ENCODE measurements at places on chromosomes 12 and 14. TPM values are rescaled to one million over a fixed set of nuclear protein-coding genes. Genes with fewer than 3 reads are reported as not detected.
A peak's percentile ranks its signal among the peaks of the same experiment; 100 is the strongest.

- ATAC-seq, result no peak
Measured at GRCh38 chr14:99231850-99232713, 39.9 kb downstream of the BCL11B start.

DNA sequence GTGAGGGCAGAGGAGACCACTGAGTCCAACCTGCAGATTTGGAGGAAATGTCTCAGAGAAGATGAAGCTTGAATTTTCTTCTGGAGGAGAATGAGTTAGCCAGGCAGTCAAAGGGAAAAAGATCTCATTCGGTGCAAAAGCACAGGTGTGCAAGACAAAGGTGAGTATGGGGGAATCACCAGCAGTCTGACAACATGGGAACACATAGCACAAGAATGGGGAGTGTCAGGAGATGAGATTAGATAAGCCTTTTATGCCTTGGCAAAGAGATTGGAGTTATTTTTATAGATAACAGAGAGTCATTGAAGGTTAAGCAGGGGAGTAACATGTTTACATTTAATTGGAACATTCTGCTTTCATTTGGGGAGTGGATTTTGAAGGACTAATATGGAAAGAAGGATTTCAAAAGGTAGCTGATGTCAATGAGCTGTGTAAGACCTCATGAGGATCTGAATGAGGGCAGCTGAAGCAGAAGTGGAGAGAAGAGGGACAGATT, 171.3 kb upstream of the NTF3 start:
- no peak for ATAC-seq

GRCh38 chr14:101819251-101819990, 57.9 kb downstream of the PPP2R5C start:
- no peak for ATAC-seq

GRCh38 chr14:89848165-89848564, 106.4 kb downstream of the EFCAB11 start:
- no peak for ATAC-seq

- ATAC-seq, result no peak
Measured at GRCh38 chr12:51593539-51593938, 2.5 kb downstream of the SCN8A start.

DNA sequence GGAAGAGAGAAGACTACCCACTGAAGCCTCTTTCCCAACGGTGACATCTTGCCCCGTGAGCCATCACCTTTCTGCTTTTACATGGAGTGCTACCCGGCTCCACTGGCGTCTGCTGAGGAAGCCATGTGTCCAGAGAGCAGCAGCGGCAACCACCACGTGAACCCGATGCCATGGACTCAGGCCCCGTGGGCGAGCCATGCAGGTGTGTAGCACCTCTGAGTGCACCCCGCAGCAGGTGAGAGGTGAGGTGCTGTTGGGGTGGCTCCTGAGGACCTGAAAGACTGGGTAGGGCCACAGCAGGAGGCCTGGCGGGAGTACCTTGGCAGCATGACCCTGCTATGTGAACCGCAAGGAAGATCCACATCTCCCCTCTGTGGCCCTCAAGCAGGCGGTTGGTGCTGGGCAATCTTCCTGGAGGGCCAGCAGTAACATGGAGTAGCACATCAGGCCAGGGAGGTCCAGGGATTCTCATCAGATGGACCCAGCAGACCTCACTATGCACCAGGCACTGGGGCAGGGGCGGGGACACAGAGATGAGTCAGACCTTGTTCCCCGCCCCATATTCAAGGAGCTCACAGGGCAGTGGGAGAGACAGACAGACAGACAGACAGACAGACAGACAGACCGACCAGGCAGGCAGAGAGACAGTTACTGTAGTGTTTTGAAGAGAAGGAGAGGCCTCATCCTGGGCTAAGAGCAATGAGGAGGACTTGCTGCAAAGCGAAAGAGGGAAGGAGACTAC, 129.6 kb downstream of the PAPOLA start:
- no peak for ATAC-seq

- peak; percentile 58 for ATAC-seq
Measured at GRCh38 chr12:125185740-125186470, 120.7 kb downstream of the AACS start.

DNA sequence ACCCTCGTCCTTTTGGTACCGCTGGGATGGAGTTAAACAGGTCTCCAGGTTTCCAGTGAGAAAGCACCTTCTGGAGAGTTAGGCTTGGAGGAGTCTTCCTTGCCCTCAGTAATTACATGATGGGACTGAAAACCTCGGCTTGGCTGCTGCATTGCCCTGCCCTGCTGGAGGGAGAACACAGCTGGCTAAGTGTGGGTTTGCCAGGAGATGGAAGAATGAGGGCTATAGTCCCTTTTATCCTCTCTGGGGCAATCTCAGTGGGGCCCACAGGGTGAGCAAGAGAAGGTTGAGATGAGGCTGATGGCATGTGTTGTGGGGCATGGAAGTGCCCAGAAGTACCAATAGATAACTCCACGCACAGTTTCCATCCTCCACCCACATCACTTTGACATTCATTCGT, 23.2 kb upstream of the MEG3 start:
- no peak for ATAC-seq

GRCh38 chr14:24179961-24180796, 8.3 kb downstream of the REC8 start:
- no peak for ATAC-seq

DNA sequence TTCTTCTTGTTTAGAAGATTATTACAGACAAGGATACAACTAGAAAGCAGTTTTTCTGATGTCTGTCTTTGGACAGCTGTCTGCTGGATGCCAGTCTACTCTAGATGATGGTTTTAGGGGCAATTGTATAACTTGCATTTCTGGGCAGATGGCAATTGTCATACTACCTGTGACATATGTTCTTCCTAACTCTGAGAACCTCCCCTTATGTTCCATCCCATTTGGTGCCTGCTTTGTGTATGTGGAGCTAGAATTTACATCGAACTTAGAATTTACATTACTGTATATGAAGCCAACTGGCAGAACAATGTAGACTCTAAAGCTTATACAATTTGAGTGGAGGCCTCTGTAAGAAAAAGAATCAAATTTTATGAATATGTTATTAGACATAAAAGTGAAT, 430.2 kb upstream of the SEL1L start:
- no peak for ATAC-seq

DNA sequence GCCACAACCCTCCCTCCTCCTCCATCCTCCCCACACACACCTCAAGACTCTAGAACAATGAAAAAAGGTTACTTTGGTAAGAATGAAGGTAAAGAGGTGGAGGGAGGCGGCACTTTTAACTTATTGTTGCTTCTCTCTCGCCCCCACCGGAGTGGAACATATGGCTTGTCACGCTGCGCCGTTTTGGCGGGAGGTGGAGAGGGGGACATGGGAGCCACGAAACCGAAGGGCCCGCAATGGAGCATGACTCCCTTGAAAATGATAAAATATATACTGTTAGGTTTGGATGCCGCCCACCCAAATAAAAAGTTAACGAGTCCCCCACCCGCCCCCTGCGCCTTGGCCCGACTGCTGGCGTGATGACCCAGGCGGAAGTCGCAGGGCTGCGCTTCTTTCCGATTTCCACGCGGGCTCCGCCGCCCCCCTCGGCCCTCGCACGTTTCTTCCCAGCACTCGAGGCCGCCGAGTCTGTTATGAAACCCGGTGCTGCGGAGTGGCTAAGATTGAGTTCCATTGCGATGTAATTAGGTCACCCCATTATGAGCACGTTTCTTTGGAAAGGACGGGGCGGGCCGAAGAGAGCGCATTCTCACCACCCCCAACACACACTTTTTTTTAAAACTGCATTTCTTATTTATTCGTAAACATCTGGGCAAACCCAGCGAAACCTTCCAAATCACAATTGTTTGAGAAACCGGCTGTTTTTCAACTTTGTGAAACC, 1.4 kb upstream of the ZFP36L1 start:
- ATAC-seq, result peak; percentile 26

GRCh38 chr12:60101715-60102114, 505.9 kb downstream of the SLC16A7 start:
- no peak for ATAC-seq

DNA sequence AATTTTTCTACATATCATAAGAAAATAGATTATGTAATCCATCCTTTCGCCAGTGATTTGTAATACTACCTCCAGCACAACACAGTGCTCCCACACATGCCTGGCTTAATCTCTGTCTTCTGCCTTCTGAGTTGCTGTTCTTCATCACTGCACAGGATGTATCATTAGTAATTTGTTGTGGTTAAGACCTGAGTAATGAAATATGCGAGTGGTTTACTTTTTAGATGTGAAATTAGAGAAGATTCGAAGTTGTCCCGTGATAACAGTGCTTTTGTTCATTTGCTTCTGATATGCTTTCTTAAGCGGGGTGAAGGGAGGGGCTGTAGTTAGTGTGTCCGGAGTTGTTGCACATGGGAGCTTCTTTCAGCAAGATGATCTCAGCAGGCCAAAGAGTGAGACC, 18.1 kb downstream of the KRT85 start:
- no peak for ATAC-seq

- ATAC-seq, result no peak
Measured at GRCh38 chr12:110638796-110639195, 24.9 kb downstream of the TCTN1 start.

GRCh38 chr14:75542588-75543091, 20.4 kb downstream of the BATF start:
- ATAC-seq, result peak; percentile 81

DNA sequence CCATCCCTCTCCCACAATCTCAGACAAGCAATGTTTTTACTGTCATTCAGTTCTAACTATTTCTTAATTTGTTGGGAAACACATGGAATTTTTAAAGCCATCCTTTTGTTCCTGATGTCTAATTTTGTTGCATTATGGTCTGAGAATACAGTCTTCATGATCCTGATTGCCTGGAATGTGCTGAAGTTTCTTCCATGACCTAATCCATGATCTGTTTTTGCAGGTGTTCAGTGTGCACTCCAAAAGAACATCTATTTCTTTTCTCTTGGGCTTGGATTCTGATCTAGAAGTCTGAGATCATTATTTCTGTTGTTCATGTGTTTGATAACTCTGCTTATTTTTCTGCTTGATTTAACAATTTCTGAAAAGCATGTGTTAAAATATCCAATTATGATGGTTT, 43.2 kb upstream of the PHC1 start:
- no peak for ATAC-seq

DNA sequence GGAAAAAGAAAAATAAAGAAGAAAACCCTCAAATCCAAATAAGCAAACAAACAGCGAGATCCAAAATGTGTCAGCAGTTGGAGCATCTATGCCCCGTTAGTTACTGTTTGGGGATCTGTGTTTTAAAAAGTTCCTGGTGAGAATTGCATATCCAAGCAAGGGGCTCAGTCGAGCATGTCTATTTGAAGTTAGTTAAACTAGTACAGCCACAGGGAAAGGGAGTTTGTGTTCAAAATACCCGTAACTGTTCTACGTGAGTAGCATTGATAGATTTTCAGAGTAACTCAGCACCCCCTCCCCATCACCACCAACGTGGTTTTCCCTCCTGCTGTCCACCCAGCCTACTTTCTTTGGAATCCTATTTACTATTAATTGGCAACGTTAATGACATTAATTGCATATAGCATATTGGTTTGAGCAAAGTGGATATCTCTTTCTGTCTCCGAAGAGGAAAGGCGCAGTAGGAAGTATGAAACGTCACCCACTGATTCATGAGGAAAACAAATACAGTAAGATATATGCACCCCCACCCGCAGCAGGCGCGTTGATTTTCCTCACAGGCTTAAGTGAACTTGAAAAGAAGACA, 1.5 kb downstream of the NPAS3 start:
- ATAC-seq, result no peak

DNA sequence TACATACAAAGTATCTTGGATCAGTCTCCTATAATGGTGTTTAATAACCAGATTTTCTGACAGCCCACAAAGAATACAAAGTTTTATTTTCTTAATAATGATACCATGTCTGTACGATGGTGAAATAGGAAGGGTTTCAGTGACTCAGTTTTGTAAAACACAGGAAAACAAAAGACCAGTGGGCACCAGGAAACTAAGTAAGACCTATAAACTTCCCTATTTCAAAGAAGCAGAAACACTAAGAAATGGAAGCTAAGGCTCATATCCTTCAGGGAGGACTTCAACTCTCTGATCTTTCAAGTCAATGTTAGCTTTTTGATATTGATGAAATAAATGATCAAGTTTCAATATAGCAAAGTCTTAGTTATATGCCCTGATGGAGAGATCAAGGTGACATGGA, 196.0 kb downstream of the DUSP6 start:
- ATAC-seq, result no peak

DNA sequence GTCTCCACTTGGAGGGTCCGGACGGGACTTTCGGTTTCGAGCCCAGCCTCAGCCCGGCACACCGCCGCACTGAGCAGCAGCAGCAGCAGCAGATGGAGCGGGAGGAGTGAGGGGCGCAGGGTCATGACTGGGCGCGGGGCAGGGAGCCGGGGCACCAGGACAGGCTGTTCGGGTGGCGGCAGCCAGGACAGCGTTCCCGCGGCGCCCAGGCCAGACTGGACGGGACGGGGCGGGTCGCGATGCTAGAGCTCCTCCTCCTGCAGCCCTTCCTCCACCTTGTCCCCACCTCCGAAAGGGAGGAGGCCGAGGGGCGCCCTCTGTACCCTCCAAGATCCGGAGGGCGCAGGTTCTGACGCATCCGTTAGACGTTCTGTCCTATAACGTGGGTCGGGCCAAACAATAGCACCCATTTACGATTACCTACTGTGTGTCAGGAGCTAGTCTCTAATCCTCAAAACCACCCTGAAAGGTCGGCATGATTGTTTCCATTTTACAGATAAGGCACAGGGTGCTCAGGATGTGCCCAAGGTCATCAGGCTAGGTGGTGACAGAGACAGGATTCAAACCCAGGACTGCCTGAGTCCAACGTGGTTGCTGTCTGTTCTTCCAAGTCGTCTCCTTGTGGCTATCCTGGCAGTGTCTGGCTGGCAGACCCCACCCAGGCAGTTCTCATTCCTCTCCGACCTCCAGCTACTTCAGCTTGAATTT, at the start of gene FKBP11:
Gene FKBP11 (minus strand): TSS at position 189 of the 708 bp plus-strand sequence. CDS start 64 bp downstream, at position 125.
- peak; percentile 93 for ATAC-seq

The KRT1 gene
- total RNA-seq, result not detected

The LRRC43 gene
- total RNA-seq, result not detected

The PRKD1 gene
- not detected for total RNA-seq

The SVOP gene
- total RNA-seq, result not detected

The CRY1 gene
- 14.6 TPM for total RNA-seq

The RTN1 gene
- total RNA-seq, result not detected

The KRT5 gene
- total RNA-seq, result not detected

The PIANP gene
- 0.41 TPM for total RNA-seq

The LRRIQ1 gene
- total RNA-seq, result not detected

The P3H3 gene
- 1.1 TPM for total RNA-seq

The STYK1 gene
- total RNA-seq, result 0.17 TPM

The CCDC177 gene
- total RNA-seq, result not detected

The RAD9B gene
- 1.5 TPM for total RNA-seq

The PROX2 gene
- total RNA-seq, result 0.71 TPM
